GM23248 (cell line): ENCODE measurements at places on chromosomes 2 and 18.

DNA sequence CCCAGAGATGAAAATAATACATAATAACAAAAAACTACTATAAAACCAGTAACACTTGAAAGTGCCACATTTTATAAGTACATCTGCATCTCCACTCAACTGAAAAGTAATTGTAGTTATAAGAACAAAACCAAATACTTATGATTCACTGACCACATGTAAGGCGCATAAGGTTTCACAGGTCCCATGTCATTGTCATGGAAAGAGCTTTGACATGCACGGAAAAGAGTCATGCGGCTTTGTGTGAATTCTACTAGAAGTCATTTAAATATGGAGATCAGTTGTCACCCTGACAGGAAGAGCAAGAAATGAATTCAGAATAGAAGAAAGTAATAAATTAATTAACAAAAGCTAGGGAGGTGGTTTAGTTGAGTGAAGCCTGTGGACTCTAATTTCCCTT, 459.1 kb downstream of the CDH2 start:
- no peak for DNase-seq

DNA sequence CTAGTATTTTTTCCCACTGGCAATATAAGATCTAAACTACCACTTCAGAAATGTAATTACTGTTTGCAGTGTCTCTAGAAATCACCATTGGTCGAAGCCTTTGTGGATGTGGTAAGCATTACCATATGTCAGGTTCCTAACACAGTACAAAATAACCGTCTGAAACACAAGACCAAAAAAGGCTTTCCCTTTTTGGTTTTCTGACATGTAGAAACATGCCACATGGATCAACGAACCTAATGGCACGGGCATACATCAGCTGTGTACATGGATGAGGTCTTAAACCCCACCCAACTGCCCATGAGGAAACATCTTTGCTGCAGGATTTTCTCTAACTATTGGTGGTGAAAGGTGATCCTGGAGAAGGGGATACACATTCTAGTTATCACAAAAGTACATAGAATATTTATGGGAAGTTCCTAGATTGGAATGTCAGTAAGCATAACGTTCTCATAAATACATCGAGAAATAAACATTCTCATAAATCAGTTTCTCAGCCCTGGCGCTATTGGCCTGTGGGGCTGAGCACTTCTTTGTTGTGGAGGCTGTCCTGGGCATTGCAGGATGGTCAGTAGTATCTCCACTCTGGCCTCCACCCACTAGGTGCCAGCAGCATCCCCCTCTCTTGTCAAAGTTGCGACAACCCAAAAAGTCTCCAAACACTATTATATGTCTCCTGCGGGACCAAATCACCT, 9.0 kb downstream of the VIT start:
- DNase-seq = no peak

GRCh38 chr2:44237221-44237620, 38.1 kb upstream of the SLC3A1 start:
- no peak for DNase-seq

DNA sequence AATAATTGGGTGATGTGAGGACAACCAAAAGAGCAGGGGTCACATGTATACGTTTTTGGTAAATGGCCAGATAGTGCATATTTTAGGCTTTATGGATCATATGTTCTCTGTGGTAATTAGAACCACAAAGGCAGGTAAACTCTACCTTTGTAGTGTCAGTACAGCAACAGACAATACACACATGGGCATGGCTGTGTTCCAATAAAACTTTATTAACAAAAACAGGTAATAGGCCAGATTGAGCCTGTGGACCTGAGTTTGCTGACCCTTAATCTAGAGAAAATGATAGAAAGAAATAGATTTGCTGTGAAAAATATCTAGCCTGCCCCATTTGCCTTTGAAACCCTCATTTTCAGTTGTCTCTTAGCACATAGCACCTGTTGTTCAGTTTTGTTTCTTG, 177.2 kb upstream of the CXCR4 start:
- no peak for DNase-seq

DNA sequence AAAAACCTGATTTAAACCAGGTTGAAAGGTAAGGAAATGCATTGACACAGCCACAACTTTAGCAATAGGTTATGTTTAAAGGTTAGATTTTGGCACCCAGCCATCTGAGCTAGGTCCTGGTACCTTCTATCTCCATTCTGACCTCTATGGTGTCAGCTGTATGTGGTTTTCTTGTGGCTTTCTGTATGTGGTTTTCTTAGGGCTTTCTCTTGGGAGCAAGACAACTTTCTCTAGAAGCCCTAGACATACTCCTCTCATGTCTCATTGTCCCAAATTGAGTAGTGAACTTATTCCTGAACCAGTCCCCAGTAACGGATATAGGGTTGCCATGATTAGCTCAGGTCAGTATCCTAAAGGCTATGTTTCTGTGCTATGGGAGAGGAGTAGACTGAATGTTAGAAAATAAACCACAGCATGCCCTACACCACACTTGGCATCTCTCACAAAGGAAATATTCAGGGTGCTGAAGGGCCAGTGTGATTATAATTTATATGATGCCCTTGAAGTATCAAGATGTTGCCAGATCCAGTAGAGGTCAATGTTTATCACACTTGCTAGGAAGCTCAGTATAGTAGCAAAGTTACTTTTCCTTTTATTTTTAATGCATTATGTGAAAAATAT, 176.1 kb downstream of the CAPN13 start:
- DNase-seq = no peak
